ENCODE measurements at places on chromosomes 16 and 17.
A peak's percentile ranks its signal among the peaks of the same experiment; 100 is the strongest.

DNA sequence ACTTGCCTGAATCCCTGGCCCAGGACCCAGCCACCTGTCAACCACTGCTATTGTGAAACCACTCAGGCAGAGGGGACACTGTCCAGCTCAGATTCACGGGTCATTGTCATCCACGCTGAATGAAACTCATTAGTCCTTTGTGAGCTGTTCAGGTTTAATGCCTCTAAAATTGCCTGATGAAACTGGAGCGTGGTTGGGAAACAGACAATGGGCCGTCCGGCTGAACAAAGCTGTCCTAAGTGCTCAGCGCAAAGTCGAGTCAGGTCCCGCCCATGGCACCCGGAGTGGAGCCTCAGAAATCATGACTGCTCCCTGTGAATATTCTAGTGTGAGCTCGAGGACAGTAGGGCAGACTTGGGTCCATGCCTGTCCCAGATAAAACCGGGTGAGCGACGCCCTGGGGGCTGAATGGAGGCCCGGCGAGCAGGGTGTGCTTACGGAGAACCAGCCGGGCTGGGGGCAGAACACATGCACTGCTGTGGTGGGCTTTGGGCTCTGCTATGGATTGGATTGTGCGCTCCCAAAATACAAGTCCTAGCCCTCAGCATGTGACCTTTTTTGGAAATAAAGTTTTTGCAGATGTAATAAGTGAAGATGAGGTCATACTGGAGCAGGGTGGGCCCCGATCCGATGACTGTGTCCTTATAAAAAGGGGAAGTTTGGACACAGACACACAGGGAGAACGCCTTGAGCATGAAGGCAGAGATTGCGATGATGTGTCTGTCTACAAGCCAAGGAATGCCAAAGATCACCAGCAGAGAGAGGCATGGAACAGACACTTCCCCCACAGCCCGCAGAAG is 12.9 kb upstream of the CMIP start:
- no peak for DNase-seq

DNA sequence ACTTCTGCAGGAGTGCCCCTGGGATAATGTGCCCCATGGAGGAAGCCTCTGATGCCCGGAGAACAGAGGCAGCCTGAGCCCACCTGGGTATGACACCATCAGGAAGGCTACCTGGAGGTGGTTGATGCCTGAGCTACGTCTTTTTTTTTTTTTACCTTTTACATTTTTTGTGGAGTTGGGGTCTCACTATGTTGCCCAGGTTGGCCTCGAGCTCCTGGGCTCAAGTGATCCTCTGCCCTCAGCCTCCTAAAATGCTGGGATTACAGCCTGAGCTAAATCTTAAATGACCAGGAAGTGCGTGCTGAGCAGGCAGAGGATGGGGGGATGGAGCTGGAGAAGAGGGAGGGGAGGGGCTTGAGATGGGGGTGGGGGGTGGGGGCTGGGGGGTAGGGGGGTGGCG is 32.7 kb downstream of the ABCC6 start:
- no peak for DNase-seq

DNA sequence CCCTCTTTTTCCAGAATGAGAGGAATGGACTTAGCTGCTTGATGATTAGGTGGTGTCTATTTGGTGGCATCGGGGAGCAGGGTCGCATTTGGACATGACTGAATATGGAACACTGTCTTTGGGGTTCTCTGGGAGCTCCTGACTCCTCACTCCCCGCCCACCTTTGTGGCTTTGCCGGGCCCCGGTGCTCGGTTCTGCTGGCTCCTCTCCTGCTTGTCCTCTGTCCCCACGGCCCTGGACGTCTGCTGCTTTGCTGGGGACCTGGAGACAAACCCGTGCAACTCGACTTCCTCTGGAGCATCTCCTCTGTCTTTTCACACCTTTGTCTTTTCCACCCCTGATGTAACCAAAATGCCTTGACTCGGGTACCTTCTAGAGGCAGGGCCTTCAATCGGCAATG is 135.7 kb downstream of the IRX3 start:
- no peak for DNase-seq

GRCh38 chr16:10610499-10611184 is 30.2 kb upstream of the EMP2 start:
- peak; percentile 35 for DNase-seq

DNA sequence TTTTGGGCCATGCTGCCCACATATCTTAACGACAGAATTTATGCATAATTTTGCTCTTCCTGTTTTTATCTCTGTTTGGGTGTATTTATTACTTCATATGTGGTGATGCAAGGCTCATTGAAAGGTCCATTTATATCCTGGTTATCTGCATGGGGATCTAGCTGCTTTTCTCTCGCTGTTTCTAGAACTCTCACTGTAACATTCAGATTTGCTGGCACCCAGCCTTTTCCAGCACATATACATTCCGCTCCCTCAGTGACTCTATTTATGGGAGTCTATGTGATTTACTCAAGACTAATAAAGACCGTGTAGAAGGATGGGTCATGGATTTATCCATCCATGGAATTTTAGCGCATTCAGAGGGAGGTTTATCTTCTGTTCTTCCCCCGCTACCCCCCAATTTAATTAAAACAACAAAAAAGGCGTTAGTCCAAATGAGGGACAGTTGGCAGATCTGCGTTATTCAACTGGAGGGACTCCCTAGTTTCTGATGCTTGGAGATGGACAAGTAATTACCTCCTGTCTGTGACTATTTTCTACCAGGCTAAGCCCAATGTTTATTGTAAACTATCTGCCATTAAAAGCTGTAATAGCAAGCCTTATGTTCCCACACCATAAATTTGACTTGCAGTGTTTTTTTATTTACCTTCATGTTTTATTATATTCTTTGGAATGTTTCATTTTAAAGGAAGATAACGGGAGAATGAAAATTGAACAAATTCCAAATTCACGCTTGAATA is 19.8 kb upstream of the MARCHF10 start:
- no peak for DNase-seq

Measured in NCI-H82 (cell line).